ENCODE measurements at places on chromosomes 2 and 18. TPM values are rescaled to one million over a fixed set of nuclear protein-coding genes. Genes with fewer than 3 reads are reported as not detected.

- no peak for DNase-seq
Observed at GRCh38 chr2:118185210-118186109, 97.2 kb downstream of the INSIG2 start.

- no peak for DNase-seq
Observed at GRCh38 chr2:31246184-31246852, 12.4 kb downstream of the EHD3 start.

DNA sequence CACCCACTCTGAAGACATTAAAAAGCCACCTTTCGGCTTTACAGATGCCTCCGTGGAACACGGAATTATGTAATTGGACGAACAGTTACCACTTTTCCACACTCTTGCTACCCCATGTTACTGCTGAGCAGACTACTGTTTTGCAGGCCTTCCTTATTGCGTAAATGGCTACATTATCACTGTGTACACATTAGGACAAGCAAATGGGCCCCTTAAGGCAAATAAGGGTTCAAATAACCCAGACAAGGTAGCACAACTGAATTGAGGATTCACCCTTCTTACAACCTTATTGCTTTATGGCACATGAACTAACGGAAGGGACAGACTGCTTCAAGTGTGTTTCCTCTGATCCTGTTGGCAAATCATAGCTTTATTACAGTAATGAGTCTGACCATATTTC, 832.2 kb upstream of the FANCL start:
- no peak for DNase-seq

DNA sequence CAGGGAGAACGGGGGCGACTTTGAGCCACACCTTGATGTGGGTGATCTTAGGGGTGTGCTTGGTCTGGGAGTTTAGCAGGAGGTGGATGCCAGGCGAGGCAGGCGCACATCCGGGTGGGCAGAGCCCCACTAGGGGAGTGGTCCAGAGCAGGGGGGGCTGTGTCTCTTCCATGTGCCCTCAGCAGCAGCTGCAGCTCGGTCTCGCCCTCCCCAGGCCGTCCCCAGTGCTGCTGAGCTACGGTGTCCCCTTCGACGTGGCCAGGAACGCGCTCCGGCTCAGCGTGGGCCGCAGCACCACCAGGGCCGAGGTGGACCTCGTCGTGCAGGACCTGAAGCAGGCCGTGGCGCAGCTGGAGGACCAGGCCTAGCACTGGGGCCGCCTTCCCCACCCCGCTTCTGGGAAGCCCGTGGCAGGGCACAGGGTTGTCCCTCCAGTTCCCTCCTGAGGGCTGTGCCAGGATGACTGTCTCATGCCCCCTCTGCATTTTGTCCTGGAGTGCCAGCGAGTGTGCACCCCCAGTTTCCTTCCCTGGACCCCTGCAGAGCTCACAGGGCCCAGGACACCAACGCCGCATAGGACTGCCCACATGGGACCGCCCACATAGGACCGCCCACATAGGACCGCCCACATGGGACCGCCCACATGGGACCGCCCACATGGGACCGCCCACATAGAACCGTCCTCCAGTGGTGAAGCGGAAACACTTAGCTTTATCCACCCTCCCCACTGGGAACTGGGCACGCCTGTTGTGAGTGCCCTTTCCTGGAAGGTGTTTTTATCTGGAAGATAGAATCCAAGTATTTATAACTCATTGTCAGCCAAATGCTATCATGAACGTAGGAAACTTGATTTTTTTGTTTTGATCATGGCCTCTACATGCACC, 1.9 kb upstream of the ESPNL start:
- peak; percentile 76 for DNase-seq

The FSHR gene
- not detected for total RNA-seq

All from osteocyte (in vitro differentiated cells).